Stimulated activated effector memory CD8-positive, alpha-beta T cell treated with anti-CD3 and anti-CD28 coated beads, Interleukin-12 subunit alpha, Interleukin-12 subunit beta, amount 100 ng/mL, for 72 hours (primary cell): ENCODE measurements at places on chromosomes 3 and 15.

GRCh38 chr3:179750720-179751328 is 98.0 kb downstream of the USP13 start:
- no peak for DNase-seq

GRCh38 chr3:196736670-196737374 is 2.8 kb upstream of the PAK2 start:
- DNase-seq = no peak

GRCh38 chr3:184058029-184058428 is 5.2 kb downstream of the HTR3C start:
- DNase-seq = no peak

DNA sequence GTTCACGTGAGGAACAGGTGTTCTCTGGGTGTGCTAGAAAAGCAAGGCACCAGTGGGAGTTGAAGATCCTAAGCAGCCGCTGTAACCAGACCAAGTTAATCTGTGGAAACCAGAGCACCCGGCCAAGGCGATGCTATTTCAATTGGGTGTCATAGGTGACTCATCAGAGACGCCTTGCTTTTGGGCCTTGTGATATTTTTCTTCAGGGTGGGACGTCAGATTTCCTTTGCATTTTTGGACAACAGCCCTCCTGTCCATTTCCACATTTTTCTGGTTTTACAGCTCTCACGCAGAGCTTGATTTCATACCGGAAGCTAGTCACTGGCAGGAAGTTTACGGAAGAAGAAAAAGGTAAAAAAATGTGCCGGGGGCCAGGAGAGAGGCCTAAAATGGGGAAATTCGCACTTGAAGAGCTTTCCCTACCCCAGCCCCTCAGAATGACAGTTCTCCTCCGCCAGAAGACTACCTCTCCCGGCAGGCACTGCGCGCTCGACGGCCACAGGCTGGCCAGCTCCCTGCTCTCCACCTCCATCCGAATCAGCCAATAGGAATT is 471 bp upstream of the KBTBD8 start:
- no peak for DNase-seq

DNA sequence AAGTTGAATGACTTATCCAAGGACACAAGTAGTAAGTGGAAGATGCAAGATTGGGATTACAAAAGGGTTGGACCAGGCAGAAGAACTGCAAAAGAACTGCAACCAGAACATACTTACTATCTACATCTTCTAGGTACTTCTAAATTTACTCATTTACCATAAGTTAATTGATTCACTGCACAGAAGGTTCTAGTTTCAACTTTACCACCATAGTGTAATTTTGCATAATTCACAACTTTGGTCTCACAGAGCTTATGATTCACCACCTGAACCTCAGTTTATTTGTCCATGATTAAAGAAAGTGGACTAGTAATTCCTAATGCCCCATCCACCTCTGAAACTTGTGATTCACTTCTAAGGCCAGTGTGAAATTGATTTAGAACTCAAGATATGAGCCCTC is 236.8 kb upstream of the UBE2E2 start:
- no peak for DNase-seq

DNA sequence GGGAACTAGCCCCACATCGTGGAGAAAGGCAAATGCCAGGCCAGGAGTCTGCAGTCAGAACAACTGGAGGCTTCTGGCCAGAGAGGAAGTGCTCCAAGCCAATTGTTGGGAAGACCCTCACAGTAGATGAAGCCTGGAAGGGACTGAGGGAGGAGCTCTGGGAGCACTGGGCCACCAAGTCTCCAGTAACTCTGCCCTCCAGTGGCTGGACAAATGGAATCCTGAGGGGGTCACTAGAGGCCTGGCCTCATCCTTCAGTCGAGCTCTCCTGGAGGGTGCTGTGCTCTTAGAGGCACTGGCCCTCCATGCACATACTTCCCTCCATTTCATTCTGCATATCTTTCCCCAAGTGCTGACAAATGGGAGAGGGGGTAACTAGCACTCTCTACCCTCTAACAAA is 103.0 kb downstream of the MYLK start:
- DNase-seq = no peak

GRCh38 chr15:28191832-28192231 is 92.7 kb upstream of the OCA2 start:
- DNase-seq = no peak

DNA sequence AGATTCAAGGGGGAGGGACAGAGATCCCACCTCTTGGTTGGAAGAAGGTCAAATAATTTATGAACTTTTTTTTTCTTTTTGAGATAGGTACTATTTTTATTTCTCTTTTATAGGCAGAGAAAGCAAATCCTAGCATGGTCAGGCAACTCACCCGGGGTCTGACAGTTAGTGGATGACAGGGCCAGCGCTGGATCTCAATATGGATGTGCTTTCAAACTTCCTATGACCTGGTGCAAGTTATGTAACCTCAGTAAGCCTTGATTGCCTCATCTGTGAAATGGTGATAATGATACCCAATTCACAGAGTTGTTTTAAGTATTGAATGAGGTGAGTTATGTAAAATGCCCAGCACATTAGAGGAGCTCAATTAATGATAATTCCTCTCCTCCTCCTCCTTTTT is 86.8 kb upstream of the MEF2A start:
- no peak for DNase-seq

- DNase-seq = no peak
Observed at GRCh38 chr3:188051801-188052168, 102.2 kb upstream of the LPP start.

DNA sequence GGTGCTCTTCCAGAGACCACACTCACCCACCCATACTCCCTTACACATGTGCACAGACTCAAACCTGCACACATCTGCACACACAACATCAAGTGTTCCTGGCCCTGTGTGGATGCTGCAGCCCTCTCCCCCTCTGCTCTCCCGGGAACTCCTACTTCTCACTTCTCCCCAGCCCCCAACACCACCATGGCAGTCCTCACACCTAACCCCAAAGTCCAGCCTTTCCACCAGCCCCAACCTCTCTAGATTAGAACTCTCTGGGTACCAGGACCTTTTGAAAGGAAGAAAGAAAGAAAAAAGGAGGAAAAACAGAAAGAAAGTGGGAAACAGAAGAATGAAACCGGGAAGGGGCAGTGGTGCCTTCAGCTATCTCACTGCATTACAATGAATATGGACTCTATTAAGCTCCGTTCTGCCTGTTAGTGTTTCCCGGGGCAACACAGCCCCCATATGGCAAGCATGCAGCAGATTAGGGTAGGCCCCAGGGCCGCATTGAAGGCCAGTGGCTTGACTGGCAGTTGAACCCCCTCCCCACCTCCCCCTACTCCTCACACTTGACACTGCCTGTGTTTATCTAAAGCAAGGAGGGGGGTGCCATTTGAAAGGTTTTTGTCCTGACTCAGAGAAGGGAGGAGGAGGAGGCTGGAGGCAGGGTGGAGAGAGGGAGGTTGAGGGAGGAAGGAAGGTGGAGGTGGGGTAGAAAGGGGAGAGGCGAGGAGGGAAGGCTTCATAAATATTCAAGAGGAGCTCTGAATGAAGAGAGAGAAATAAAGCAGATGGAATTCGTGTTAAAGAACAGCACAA is 30.1 kb downstream of the BOC start:
- DNase-seq = no peak

DNA sequence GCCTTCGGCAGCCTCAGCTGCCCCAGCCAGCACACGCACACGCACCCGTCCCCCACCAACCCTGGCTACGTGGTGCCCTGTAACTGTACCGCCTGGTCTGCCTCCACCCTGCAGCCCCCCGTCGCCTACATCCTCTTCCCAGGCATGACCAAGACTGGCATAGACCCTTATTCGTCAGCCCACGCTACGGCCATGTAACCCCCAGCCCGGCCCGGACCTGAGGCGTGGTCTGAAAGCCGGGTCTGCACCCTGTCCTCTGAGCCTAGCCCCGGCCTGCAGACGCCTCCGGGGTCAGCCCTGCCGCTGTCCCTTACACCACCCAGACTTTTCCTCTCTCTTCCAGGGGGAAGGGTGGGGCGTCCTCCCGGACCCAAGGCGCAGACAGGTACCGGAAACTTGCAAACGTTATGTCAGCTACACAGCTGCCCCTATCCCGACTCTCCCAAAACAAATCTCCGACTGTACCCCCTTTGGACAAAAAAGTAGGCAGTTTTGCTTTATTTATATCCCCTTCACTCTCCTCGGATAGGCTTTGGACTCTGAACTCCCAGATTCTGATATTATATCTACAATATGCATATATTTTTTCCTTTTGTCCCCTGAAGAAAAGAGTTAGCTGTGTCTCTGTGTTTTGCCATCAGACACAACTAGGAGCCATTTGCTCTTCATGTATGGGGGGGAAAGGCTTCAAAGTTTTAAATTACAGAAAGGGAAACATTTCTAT is 1.4 kb downstream of the SOX14 start:
- DNase-seq = no peak

DNA sequence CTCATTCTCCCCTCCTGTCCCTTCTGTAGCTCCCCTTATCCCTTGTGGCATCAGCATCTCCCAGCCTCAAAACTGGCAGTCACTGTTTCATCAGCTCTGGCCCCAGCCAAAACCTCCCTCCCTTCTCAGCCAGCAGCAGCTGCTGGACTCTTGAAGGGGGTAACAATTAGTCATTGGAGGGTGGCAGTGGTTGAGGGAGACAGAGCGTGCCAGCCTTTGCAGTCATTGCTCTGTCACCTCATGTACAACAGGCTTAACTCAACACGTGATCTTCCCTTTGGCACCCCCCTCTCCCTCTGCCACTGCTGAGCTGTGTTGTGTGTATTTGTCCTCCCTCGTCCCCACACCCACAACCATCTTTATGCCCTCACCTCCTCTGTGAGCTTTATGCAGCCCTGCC is 28.2 kb downstream of the RBP2 start:
- DNase-seq = no peak

DNA sequence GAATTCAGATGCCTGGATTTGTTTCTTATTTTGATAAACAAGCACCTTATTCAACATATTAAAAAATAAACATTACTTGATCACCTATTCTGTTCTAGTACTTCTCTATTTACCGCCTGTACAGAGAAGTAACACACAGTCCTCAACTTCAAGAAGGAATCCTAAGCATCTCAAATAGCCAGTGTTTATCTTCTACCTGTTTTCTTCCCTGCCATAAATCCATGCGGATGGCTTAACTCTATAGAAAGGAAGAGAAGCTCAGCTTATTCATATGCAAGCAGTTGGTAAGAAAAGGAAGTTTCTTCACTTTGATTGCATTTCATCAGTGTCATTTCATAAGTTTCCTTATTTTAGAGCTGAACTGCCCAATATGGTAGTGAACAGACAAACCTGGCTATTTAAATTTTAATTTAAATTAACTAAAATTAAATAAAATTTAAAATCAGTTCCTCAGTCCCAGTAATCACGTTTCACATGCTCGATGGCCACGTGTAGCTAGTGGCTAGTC is 210.0 kb upstream of the PEX5L start:
- no peak for DNase-seq

- no peak for DNase-seq
Observed at GRCh38 chr3:27971600-27971999, 249.5 kb upstream of the EOMES start.

DNA sequence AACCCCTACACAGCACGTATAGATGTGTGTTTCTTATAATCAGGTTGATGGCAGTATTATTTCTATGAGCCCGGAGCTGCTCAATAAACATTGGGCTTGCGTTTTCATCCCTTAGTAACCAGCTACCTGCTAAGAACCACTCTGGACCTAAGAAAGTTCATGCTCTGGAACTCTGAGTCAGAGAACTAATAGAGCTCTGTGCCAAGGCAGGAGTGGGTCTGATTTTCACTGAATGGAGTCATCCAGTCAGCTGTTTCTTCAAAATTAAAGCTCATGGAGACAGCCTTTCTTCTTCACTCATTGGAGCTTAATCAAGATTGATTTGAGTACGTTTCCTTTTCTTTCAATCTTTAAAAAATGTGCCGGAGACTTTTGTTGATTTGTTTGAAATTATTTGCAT is 145.7 kb downstream of the BBX start:
- no peak for DNase-seq

DNA sequence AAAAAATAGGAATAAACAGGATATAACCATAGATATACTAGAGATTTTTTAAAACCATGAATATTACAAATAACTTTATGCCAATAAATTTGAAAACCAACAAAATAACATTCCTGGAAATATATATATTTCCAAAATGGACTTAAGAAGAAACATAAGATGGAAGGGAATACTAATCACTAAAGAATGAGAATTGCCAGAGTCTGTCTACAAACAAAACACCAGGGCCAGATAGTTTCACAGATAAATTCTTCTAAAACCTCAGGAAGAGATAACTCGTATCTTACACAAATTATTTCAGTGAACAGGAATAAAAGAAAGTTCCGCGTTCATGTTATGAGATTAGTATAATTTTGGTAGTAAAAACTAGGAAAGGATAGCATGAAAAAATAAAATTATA is 107.3 kb downstream of the HERC1 start:
- DNase-seq = no peak

DNA sequence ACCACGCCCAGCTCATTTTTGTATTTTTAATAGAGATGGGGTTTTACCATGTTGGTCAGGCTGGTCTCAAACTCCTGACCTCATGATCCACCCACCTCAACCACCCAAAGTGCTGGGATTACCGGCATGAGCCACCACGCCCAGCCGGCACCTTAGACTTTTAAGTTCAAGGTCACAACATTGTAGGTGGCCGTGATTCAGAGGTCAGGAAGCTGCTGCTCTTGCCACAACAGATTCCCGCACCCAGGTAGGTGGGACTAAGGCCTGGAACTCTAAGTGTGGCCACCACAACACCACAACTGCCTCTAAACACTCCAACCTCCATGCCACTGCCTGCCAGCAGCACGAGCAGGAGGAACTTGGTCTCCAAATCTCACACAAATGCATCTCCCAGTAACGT is 196.8 kb downstream of the STT3B start:
- no peak for DNase-seq

DNA sequence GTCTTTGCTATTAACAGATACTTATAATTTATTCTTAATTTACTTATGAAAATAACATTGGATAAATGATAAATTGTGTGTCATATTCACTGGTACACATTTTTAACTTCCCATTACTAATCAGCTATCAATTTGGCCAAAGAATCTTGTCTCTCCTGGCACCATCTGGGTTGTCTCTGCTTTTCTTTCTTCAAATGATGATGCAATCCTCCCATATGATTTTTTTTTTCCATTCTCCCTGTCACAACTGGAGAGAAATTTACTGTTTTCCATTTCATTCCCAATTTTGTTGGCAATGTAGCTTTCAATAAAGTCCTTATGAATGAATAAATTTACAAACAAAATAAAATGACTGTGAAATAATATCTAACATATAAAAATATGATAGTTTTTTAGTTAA is 743.7 kb upstream of the EPHA6 start:
- DNase-seq = no peak

DNA sequence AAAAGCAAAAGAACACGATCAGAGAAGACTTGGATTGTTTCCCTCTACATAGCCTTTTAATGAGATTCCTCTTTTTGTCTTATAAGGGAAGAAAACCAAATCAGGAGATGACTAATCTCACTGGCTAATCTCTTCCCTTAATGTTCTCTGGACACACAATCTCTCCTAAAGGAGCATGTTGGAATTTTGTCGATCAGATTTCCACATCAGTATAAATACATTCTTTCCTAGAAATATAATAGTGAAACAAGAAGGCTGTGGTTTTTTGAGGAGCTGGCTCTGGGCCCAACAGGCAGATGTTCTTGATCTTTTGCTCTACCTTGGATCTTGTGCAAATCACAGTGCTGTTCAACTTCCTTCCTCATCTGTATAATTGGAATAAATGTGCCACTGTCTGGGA is 94.0 kb downstream of the GTPBP8 start:
- DNase-seq = no peak

GRCh38 chr3:125051715-125052581 is 3.8 kb downstream of the HEG1 start:
- peak; percentile 33 for DNase-seq

GRCh38 chr3:83233715-83234114 is 1472.3 kb upstream of the GBE1 start:
- DNase-seq = no peak

- no peak for DNase-seq
Observed at GRCh38 chr15:36428102-36428845, 151.2 kb upstream of the CDIN1 start.
